HS-27A (cell line): ENCODE measurements at places on chromosomes 1 and 21.

GRCh38 chr1:189960769-189961168 lies 516.9 kb downstream of the BRINP3 start:
- DNase-seq, result no peak

DNA sequence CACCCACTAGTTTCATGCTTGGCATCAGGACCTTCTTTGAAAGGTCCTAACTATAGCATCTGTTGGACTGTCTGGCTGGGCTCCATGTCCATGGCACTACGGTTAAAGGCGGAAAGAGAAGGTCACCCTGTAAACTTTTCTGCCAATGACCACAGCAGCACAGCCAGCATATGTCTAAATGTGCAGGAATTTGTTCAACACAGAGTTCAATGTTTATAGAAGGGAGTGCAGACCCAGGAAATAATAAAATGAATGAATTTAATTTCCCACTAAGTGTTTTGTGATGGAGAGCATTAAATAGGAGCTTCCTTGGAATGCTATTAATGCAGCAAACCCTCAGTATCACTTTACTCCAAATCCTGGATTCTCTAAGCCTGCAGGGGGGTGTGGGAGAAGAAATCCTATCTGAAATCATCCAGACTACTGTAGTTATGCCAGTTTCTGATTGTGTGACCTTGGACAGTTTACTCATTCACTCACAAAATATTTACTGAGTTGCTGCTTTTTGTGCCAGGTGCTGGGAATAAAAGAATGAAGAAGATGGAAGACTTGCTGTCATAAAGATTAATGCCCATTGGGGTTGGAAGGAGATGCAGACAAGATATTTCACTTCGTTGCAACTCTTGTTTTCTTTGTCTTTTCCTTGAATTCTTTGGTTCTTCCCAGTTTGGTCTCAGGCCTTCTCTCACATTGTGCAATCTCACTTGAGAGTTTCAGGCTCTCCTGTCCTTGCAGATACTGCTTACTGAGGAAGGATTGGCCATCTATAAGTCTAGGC lies 195.0 kb downstream of the ROR1 start:
- DNase-seq, result no peak

DNA sequence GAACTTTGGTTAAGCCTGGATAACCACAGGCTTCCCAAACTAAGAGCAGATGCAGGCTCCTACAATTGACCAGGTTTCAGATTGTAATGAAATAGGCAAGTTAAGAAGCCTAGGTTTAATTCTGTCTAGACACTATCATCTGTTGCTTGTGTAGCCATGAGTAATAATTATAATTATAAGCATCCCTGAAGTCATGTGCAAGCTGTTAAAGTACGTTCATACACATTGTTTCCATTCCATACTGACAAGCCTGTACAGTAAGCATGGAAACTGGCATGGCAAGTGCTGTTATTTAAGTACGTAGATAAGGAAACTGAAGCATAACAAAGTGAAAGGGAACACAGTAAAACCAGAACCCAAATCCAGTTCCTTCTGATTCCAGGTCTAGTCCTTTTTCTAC lies 557.2 kb upstream of the BEND5 start:
- DNase-seq, result no peak

DNA sequence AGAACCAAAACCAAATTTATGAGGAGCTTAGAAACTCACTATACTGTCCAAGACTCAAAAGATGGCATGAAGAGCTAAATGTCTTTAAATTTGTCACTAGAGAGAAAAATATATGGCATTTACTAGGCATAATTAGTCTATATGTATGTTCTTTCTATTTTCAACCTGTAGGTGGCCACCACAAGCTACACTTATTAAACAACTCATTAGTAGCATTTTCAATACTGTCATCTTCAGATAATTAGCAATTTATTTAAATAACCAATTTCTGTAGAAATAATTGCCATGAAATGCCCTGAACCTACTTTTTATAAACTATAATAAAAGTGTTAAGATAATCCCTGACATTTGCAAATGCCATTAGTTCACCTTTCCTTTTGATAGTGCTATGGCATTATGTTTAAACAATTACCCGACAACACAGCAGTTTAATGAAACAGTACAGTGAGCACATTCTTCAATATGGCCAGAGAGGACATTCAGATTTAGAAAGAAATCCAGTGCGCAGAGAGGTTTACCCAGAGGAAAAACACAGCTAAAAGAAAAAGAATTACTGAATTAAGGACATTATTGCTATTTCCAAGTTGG lies 522.5 kb downstream of the PTBP2 start:
- no peak for DNase-seq

GRCh38 chr1:241638099-241638682 lies 2.0 kb downstream of the CHML start:
- DNase-seq, result no peak

DNA sequence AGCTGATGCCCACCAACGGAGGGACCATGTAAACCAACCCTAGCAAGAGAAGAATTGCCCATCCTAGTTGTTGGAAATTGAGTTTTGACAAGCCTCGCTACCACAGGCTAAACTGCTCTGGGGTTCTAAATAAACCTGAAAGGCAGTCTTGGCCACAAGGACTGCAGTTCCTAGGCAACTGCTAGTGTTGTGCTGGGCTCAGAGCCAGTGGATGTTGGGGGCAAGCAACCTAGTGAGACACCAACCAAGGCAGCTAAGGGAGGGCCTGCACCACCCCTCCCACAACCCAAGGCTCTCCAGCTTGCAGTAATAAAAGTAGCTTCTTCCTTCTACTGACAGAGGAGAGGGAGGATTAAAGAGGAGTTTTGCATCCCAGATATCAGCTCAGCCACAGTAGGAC lies 102.4 kb upstream of the PKN2 start:
- DNase-seq, result no peak

- DNase-seq, result no peak
Observed at GRCh38 chr1:195026792-195027191, 1581.4 kb downstream of the KCNT2 start.

DNA sequence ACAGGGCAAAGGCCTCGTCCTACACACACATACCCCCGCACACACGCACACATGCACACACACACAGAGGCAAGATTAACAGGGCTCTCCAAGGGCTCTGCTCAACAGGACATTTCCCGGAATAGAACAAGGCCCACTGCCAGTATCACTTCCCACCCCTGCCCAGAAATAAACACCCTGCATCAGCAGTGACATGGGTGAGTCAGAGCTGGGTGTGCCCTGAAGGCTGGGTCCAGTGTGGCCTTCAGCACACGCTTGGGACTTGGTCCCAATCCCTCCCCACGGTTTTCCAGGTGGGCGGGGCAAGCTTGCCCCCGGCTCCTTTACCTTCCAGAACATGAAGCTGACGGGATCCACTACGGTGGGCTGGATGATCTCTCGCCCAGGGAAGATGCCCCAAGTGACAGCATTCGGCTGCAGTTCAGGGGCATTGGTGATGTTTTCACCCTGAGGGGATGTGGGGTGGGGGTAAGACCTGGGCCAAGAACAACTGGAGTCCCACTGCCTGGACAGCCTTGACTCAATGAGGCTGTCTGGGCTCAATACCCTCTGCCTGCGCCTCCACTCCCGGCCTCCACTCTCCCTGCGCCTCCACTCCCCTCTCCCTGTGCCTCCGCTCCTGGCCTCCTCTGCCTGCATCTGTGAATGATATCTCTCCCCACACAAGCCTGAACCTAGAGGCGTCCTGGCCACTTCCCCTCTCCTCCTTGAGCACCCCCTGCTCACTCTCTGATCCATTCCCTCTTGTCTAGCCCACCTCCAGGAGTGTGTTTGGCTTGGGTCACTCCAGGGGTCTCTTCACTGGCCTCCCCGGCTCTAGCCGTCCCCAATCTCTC lies 14.7 kb downstream of the MTHFR start:
- DNase-seq, result peak; percentile 56

- no peak for DNase-seq
Observed at GRCh38 chr1:30758785-30759380, 1.3 kb upstream of the LAPTM5 start.

GRCh38 chr1:119721896-119722295 lies 10.2 kb downstream of the PHGDH start:
- no peak for DNase-seq

- DNase-seq, result no peak
Observed at GRCh38 chr21:27040738-27041469, 74.0 kb upstream of the ADAMTS5 start.

DNA sequence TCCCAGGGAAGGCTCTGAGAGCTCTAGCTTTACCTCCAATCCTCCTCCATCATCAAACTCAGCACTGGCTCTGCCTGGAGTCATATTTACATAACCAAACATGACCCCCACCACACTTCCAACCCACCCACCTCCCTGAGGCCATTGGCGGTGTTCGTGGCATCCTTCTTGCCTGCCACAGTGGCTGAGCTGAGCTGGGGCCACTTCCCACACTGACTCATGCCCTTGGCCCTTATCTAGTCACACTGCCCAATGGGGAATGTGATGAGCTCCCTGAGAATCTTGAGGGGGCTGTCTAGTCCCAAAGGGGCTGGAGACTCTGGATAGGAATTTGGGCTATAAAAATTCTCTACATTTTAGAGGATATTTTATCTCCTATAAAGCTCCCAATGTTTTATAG lies 230.9 kb upstream of the IRF2BP2 start:
- DNase-seq, result no peak

GRCh38 chr1:185068341-185068740 lies 23.0 kb downstream of the RNF2 start:
- no peak for DNase-seq

DNA sequence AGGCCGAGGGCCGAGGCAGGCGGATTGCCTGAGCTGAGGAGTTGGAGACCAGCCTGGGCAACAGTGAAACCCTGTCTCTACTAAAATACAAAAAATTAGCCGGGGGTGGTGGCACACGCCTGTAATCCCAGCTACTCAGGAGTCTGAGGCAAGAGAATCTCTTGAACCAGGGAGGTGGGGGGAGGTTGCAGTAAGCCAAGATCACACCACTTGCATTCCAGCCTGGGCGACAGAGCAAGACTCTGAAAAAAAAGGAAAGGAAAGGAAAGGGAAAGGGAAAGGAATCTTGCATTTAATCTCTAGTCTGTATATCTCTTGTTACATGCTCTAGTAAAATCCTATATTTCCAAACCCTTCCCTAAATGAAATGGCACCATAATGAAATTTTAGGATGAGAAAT lies 328.3 kb upstream of the ADGRL2 start:
- DNase-seq, result no peak

- DNase-seq, result no peak
Observed at GRCh38 chr21:26849428-26850115, 4.4 kb upstream of the ADAMTS1 start.

- no peak for DNase-seq
Observed at GRCh38 chr1:175095978-175096607, 28.5 kb downstream of the TNN start.

- no peak for DNase-seq
Observed at GRCh38 chr1:201774224-201774982, 54.6 kb upstream of the IPO9 start.

DNA sequence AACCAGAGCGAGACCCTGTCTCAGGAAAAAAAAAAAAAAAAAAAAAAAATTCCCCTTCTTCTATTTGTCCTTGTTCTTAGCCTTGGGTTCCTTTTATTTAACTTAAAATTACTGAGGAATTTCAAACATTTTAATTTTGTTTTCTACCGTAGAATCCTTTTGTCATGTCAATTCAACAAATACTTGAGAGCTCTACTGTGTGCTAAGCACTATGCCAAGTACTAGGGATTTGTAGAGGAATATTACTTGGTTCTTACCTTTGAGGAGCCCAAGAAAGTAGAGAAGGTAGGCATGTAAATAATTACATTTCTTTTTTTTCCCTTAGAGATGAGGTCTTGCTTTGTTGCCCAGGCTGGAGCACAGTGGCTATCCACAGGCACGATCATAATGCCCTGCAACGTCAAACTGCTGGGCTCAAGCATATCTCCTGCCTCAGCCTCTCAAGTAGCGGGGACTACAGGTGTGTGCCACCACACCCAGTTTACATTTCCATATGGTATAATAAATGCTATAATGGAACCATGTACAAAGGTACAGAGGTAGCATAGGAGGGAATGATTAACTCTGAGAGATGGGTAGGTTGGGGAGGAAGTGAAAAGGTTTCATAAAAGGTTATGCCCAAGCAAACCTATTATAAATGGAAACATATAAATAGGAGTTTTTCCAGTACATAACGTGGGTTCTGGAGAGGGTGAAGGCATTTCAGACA lies 104.0 kb downstream of the ATG4C start:
- DNase-seq, result no peak

DNA sequence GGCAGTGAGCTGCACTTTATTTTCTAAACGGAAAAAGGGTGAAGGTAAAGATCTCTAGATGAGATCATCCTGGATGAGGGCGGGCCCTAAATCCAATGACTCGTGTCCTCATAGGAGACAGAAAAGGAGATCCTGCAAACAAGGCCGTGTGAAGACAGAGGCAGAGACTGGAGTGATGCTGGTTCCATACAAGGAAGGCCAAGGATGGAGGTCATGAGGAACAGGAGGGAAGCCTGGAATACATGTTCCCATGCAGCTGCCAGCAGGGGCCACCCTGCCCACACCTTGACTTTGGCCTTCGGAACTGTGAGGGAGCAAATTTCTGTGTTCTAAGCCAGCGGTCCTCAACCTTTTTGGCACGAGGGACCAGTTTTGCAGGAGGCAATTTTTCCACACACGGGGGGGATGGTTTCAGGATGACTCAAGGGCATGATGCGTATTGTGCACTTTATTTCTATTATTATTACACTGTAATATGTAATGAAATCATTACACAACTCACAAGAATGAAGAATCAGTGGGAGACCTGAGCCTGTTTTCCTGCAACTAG lies 94.3 kb downstream of the PSMG1 start:
- peak; percentile 9 for DNase-seq

DNA sequence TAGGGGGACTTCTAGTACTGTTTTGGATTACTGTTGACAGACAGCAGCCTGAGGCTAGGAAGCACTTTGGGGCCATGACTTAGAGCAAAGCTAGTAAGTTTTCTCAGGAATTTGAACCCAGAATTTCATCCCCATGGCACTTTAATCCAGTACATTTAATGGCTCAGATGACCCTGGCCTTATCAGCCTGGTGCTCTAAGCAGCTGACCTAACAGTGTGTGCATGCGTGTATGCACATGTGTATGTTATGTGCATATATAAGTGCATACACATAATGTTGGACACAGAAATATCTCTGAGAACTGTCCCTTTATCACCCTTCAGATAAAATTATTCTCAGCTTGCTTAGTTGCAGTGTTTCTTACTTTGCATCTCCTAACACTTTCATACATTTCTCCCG lies 115.0 kb downstream of the CLIC6 start:
- DNase-seq, result no peak

DNA sequence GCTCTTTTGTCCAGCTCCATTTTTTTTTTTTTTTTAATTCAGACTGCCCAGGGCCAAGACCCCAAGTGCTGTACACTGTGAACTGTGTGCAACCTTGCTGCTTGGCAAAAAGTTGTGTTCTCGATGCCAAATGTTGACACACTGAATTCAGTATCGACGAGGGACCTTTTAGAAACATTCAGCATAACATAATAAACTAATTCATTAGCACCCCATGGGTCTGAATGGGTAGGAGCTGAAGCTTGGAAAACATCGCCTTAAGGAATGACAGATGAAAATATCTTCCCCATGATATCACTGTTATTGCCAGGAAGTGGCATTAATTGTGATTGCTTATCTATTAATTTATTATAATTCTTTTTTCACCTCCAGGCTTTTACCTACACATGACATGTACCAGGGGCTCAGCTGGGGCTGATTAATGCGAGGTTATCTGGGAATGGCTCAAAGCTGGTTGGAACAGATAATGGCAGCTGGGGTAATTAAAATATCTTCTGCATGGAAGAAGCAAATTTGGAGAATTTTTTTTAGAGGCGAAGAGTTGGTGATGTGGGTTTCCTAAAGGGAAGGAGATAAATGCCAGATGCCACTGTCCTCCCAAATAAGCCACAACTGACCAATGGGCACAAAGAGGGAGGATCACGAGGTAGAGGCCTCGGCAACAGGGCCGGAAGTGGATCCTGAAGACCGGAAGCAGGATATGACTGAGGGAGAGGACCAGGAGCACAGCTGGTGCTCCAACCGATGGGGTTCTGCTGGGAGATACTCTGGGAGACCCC lies 169.3 kb downstream of the GRIK3 start:
- no peak for DNase-seq
